ENCODE measurements at places on chromosomes 4 and X.
A peak's percentile ranks its signal among the peaks of the same experiment; 100 is the strongest.

DNA sequence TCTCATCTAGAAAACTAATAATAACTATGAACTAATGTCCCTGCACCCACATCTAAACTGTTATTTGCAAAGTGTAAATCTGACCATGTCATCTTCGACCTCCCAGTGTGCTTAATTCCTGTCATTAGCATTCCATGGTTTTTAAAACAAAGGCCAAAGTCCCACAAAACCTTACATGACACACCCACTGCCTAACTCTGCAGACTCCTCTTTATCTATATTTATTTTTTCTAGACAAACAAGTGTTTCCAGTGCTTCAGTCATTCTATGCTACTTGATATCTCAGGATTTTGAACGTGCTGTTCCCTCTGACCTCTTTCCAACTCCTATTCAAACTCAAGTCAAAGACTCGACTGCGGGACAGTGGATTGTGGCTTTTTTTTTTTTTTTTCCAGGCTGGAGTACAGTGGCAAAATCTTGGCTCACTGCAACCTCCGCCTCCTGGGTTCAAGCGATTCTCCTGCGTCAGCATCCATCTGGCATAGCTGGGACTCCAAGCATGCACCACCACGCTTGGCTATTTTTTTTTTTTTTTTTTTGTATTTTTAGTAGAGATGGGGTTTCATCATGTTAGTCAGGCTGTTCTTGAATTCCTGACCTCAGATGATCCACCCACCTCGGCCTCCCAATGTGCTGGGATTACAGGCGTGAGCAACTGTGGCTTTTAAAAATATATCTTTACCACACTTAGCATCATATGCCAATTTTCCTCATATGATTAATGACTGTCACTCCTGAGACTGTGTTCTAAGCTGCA lies 1511.0 kb downstream of the ARAP2 start:
- no peak for DNase-seq
- no peaks in the 10 kb centered on the region for H3K4me1 ChIP-seq
- no peak overlapping the region for H3K27ac ChIP-seq
- H3K27me3 ChIP-seq = no peaks in the 10 kb centered on the region

DNA sequence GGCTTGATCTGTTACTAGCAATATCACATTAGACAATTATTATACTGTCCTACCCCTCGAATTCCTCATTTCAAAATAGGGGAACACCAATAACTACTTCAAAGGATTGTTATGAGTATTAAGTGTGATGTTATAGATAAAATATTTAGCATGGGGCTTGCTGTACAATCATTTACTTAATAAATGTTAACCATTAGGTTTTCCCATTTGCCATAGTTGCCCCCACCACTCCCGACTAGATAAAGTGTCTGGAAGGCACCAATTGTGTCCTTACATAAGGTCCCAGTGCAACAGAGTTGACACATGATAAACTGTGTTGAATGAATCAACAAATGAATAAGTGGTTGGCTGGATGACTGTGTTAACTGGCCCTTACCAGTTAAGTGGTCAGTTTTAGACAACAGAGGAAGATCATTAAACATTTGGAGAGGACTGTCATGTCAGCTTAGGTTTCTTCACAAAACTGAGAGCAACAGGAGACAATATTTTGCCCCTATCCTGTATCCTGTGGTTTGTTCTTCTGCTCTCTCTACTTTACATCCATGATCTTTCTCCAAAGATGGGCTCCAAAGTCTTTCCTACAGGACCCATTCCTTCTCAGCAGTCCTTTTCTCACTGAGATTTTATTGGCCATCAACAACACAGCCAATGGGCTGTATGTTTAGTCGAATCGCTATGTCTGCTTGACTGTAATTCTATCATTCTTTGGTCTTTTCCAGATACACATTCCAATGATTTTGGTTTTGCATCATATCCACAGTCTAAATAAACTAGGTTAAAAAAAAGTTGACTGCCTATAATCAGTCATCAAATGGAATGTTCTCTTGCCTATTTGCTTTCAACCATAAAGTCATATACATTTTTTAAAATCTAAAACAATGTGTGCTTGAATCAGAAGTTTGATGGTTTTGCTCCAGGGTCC lies 74.4 kb downstream of the RNF150 start:
- peaks cover 2% of the 10 kb centered on the region for H3K27me3 ChIP-seq
- no peaks in the 10 kb centered on the region for H3K36me3 ChIP-seq
- no peaks in the 10 kb centered on the region for H3K4me1 ChIP-seq
- no peak overlapping the region for H3K27ac ChIP-seq
- no peak overlapping the region for H3K4me3 ChIP-seq
- DNase-seq = no peak

DNA sequence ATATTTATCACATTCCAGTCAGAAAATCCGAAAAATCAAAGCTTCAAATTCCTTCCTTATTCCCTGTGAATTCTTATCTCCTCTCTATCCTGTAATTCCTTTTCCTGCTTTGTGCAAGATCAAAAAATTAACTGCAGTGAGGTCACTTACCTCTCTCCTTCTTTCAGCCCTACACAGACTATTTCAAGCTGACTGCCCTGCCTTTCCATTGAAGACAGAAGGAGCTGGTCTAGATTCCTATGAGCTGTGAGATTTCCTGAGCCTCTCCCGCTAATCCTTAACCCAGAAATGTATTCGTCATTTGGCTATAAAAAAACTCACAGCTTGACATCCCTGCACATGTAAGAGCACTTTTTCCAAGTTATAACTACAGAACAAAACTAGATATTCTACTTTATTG lies 26.6 kb downstream of the TRIML2 start:
- no peaks in the 10 kb centered on the region for H3K27me3 ChIP-seq
- no peak for DNase-seq
- H3K27ac ChIP-seq = no peak overlapping the region

DNA sequence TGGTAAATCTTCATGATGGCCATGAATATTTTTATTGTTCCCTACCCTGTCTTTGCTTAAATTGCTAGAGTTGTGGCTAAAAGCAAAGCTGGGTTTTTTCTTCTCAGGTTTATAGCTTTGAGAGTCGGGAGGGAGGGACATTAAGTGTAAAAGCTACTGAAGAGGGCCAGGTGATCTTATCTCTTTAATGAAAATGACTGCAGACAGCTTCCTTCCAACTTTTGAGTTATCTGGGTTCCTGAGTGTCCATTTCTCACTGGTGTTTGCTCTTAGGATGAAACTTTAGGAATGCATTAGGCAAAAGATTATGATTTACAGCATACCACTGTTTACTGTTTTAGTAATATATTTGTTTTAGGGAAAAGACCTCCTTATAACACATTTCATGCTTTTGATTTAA lies 187.7 kb downstream of the SHROOM3 start:
- no peak overlapping the region for H3K27ac ChIP-seq
- H3K36me3 ChIP-seq = no peaks in the 10 kb centered on the region
- no peak overlapping the region for H3K4me3 ChIP-seq
- peaks cover 3% of the 10 kb centered on the region for H3K27me3 ChIP-seq
- H3K4me1 ChIP-seq = no peaks in the 10 kb centered on the region

DNA sequence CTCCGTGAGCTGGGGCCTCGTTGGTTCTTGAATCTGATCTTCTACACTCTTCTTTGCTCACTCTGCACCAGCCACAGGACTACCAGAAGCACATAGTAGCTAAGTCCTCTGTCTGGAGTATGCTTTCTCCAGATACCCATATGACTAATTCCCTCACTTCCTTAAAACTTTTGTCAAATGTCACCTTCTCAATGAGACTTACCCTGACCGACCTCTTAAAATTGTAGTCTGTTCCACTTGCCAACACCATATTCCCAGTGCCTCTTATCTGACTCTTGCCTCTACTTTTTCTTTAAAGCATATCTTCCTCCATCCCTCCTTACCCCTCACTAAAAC lies 10.0 kb downstream of the PARM1 start:
- no peaks in the 10 kb centered on the region for H3K36me3 ChIP-seq
- no peaks in the 10 kb centered on the region for H3K4me1 ChIP-seq
- DNase-seq = no peak
- no peak overlapping the region for H3K4me3 ChIP-seq

DNA sequence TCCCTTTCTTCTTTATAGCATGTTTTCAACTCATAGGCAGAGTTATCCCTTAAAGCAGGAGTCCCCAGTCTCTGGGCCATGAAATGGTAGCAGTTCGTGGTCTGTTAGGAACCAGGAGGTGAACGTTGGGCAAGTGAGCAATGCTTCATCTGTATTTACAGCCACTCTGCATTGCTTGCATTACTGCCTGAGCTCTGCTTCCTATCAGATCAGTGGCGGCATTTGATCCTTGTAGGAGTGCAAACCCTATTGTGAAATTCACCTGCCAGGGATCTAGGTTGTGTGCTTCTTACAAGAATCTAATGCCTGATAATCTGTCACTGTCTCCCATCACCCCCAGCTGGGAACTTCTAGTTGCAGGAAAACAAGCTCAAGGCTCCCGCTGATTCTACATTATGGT lies 39.8 kb downstream of the DTHD1 start:
- peaks cover 4% of the 10 kb centered on the region for H3K36me3 ChIP-seq
- DNase-seq = no peak
- no peaks in the 10 kb centered on the region for H3K27me3 ChIP-seq
- peaks cover 91% of the 10 kb centered on the region for H3K4me1 ChIP-seq
- peak overlapping the region; percentile 36 for H3K27ac ChIP-seq

- no peak overlapping the region for H3K27ac ChIP-seq
- H3K27me3 ChIP-seq = peaks cover 2% of the 10 kb centered on the region
- H3K36me3 ChIP-seq = no peaks in the 10 kb centered on the region
- H3K4me3 ChIP-seq = no peak overlapping the region
- peaks cover 7% of the 10 kb centered on the region for H3K4me1 ChIP-seq
- DNase-seq = no peak
Observed at GRCh38 chrX:119477812-119478232, 9.6 kb downstream of the SLC25A5 start.

GRCh38 chr4:128825226-128825625 lies 15.7 kb downstream of the JADE1 start:
- H3K36me3 ChIP-seq = peaks cover 18% of the 10 kb centered on the region
- no peak overlapping the region for H3K27ac ChIP-seq
- H3K27me3 ChIP-seq = no peaks in the 10 kb centered on the region
- DNase-seq = no peak
- H3K4me1 ChIP-seq = peaks cover 54% of the 10 kb centered on the region
- no peak overlapping the region for H3K4me3 ChIP-seq

DNA sequence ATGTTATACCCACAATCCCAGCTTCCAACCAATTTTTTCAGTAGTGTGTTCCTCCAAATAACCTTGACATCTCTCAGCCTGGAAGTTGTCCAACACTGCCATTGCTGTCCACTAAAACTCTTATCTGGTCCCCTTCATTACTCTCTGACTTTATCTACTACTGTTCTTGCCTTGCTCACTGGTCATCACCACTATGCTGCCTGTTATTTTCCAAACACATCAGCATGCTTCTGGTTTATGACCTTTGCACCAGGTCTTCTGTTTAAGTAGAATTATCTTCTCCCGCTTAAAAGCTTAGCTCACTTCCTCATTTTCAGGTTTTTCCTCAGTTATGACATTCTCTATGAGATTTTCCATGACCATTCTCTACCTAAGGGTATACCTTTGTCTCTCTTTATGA lies 5.5 kb downstream of the ELMOD2 start:
- DNase-seq = no peak
- no peak overlapping the region for H3K4me3 ChIP-seq
- peaks cover 12% of the 10 kb centered on the region for H3K4me1 ChIP-seq
- peaks cover 12% of the 10 kb centered on the region for H3K36me3 ChIP-seq
- H3K27me3 ChIP-seq = no peaks in the 10 kb centered on the region

DNA sequence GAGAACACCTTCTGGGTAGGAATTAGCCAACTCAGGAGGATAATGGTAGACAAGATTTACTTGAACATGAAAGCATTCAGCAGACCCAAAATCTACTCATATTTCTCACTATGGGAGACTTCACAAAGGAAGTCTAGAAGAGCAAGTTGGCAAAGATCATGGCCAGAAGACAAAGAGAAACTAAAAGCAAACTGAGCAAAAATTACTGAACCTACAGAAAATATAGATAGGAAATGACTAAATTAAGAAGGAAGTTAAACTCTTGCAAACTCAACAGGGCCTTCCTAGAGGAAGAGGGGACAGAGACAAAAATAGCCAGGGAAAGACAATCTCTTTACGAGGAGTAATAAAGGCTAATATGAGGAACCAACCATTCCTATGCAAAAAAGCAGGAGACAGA lies 18.7 kb downstream of the CORIN start:
- H3K4me3 ChIP-seq = no peak overlapping the region
- no peak overlapping the region for H3K27ac ChIP-seq
- no peaks in the 10 kb centered on the region for H3K36me3 ChIP-seq
- DNase-seq = no peak
- H3K4me1 ChIP-seq = peaks cover 6% of the 10 kb centered on the region
- H3K27me3 ChIP-seq = peaks cover 14% of the 10 kb centered on the region

DNA sequence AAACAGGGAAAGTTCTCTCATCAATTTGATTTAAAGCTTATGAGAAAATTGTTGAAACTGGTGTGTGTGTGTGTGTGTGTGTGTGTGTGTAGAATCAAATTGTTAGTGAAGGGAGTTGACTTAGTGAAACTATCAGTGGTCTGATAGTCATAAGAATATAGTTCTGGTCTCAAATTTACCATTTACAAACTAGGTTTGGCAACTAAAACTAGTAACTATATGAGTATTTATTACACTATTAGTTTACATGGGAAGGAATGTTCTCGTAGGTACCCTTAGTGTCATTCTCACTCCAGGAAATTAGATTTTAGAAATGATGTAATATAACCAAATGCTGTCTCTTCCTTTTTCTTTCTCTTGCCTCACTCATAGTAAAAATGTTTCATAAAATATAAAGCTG lies 11.9 kb downstream of the SULT1E1 start:
- peaks cover 2% of the 10 kb centered on the region for H3K27me3 ChIP-seq
- H3K4me3 ChIP-seq = no peak overlapping the region
- peaks cover 7% of the 10 kb centered on the region for H3K4me1 ChIP-seq
- no peak overlapping the region for H3K27ac ChIP-seq
- DNase-seq = no peak

DNA sequence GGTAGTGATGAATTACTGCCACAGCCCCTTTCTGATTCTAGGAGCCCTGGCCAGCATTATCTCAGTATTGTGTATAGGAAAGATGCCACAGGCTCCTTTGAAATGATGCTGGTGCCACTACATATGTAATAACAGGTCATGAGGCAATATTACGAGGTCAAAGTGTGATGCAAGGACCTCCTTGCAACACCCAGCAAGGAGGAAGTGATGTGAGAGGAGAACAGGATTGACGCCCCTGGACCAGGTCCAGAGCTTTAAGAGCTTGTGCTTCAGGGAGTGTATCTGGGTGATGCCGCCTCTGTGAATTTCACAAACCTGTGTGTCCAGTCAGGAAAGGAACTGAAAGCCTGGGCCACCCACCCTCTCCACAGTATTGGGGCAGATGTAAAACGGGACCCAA lies 261.8 kb downstream of the MID1IP1 start:
- no peaks in the 10 kb centered on the region for H3K36me3 ChIP-seq
- H3K4me1 ChIP-seq = no peaks in the 10 kb centered on the region
- H3K4me3 ChIP-seq = no peak overlapping the region
- no peak for DNase-seq
- H3K27ac ChIP-seq = no peak overlapping the region

- no peak overlapping the region for H3K4me3 ChIP-seq
- no peak overlapping the region for H3K27ac ChIP-seq
- no peaks in the 10 kb centered on the region for H3K36me3 ChIP-seq
- no peaks in the 10 kb centered on the region for H3K4me1 ChIP-seq
Observed at GRCh38 chr4:107791902-107792301, 32.8 kb upstream of the SGMS2 start.
